ENCODE measurements at places on chromosomes 6 and 20.

GRCh38 chr20:38094373-38094891 is 60.9 kb downstream of the RPRD1B start:
- peak; percentile 15 for DNase-seq

DNA sequence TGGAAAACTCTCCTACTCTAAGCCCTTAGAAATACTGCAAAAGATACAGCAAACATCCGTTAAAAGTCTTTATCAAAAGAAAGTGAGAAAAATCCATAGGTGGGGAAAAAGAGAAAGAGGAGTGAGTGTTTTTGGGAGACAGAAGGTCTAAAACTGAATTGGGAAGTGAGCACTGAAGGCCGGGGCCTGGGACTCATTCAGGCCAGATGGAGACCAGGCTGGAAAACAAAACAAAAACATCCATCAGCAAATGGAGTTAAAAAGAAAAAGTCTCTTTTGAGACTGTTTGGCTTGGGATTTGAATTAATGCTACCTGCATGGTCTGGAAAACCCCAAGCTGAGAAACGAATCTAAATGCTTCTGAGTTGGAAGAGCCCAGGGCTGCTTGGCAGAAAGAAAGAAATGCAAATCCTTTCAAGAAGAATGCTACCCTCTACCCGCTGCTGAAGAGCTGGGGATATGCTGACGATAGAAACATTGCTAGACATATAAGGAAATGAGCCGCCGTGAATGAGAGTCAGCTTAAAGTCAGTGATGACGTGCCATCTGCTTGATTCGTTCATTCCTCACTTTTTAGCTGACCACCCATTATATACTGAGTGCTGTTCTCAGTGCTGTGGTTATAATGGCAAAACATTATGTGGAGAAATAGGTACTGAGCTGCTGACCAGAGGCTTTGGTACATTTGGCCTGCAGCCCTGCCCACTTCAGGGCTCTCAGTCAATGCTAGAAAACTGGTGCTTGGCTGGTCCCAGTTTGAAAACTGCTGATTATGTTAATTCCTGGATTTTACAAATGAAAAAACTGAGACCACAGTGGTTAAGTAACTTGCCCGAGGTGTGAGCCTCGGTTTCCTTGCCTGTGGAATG is 28.0 kb upstream of the TULP4 start:
- DNase-seq: no peak

DNA sequence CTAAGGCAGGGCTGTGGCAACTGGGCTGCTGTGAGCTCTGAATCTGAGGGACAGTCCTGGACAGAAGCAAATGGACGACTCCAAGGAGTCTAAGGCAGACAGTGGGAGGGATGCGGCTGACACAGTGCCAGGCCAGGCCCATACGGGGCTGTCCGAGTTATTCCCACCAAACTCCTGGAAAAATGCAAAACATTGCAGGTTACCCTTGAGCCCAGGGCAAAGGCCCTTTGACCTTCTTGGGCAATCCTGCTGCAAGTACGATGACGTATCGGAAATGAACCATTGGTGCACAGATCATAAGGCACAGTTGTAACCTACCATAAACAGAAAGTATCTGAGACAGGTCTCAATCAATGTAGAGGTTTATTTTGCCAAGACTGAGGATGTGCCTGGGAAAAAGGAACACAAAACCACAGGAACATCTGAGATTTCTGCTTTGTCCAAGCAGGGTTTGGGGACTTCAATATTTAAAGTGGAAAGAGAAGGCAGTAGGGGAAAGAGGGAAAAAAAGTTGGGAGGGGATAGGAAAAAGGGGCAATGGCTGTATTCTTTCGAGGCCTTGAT is 118.9 kb downstream of the DACT2 start:
- DNase-seq: no peak

DNA sequence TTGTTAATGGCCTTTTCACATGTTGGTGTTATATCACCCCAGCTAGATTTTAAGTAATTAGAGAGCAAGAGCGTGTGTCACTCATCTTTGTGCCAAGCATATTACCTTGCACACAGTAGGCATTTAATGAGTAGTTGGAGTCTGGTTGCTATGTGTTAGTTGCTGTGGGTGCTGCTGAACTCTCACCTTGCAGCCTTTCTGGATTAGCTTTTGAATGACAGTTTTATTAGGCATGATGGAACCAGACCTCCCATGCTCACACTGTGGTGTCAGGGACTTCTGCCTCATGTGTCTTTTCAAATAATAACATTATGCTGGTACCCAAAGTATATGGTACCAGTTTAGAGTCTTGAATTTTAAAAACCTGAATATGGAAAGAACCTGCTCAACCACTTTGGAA is 55.9 kb downstream of the TRAF3IP2 start:
- no peak for DNase-seq

DNA sequence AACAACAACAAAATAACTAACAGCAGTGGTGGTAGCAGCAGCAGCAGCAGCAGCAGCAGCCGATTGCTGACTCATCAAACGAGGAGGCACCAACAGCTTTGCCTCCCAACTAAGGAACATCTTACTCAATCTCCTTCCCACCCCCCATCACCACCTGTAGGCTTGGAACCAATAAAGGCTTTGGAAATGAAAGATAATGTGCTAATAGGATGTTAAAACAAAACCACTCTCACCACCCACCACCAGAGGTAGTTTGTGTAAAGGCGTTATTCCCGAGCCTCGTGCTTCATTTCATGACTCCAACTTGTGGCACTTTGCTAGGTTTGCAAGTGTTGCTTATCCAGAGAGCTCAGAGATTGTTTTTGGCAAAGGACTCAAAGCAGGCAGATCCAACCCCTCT is 346.5 kb downstream of the CD83 start:
- DNase-seq: no peak

DNA sequence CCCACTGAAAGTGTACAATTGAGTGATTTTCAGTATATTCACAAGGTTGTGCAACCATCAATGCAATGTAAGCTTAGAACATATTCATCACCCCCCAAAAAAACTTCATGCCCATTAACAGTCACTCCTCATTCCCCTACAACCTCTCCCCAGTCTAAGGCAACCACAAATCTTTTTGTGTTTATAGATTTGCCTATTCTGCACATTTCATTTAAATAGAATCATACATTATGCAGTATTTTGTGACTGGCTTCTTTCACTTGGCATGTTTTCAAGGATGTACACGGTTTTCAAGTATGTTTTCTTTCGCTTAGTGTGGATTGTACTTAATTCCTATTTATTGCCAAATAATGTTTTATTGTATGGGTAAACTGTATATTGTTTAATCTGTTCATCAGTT is 329.3 kb upstream of the RNF24 start:
- DNase-seq: no peak
